ENCODE measurements at places on chromosomes 5 and 9.

- no peak for DNase-seq
These were observed 2.1 kb downstream of the REEP5 start for GRCh38 chr5:112919972-112920371.

- DNase-seq, result no peak
These were observed 1902.2 kb upstream of the C9orf72 start for GRCh38 chr9:29475471-29475870.

- no peak for DNase-seq
These were observed 189.4 kb downstream of the COMMD10 start for GRCh38 chr5:116274251-116274650.

DNA sequence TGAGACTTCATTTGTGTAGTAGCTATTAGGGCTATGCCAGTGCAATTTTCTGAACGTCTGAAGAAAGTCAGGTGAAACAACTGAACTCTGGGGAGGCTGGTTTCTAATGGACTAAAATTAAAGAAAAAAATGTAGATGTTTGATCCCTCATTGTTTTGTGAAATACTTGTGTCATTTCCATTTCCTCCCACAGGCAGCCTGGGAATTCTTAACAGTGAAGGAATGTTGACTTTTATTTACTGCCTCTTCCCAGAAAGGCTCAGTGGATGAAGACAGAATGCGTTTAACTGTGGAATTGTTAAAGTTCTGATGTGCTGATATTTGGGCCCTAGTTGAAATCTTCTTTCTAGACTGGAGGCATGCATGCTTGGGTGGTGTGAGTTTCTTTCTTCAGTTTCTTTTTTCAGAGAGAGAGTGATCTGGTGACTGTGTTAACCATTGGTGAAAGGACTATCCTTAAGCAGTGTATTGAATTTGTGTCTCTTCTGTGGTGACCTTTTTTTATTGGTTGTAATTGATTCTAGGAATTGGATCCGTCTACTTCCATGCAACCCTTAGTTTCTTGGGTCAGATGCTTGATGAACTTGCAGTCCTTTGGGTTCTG is 15.5 kb downstream of the ACER2 start:
- no peak for DNase-seq

DNA sequence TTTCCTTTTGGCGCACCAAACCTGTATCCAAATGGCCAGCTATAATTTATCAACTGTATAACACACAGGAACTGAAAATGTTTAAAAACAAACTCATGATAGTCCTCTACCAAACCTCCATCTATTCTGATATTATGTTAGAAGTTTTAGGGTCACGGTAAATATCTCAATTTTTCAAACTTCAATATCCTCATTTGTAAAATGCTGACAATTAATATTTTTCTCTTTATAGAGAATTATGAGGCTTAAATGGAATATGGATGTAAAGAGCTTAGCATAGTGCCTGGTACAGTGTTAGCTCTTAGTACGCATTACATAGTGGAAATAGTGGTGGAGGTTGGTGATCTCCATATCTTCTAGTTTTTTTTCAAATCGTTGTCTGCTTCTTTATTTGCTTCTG is 917.6 kb downstream of the TLE4 start:
- no peak for DNase-seq

DNA sequence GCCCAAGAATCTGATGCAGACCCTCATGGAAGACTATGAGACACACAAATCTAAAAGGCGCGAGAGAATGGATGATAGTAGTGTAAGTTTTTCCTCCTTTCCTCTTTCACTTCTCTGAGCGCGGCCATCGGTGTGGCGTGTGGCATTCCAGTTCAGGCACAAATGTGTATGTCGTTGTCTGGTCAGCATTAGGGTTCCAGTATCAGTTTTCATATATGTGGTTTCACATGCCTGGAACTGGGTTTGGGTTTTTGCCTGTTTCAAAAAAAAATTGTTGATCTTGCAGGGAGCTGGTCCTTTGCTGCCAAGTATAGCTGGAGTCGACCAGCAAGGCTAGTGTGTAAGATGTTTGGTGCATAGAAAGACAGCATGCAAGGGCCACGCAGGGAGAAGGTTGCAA is 51.5 kb downstream of the C9orf152 start:
- DNase-seq, result no peak

DNA sequence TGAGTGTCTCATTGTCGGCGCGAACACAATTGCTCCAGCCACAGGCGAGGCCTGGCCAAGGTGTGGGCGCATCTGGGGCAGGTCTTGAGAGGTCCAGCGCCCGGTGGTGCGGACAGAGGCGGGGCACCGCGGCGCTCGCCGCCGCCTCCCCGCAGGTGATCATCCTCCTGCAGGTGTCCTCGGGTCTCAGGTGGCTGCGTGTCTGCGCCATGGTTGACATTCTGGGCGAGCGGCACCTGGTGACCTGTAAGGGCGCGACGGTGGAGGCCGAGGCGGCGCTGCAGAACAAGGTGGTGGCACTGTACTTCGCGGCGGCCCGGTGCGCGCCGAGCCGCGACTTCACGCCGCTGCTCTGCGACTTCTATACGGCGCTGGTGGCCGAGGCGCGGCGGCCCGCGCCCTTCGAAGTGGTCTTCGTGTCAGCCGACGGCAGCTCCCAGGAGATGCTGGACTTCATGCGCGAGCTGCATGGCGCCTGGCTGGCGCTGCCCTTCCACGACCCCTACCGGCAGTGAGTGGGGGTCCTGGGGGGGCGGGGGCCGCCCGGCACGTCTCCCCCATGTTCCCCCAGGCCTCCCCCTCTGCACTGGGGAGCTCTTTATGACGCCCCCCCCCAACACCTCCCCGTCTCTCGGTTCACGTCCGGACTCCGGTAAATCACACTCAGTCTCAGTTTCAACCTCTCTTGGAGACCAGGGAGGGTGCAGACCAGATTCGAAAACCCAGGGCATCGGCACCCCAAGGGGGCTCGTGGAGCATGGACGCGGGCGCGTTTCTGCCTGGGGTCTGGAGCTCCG is 446 bp downstream of the NXNL2 start:
- peak; percentile 27 for DNase-seq

GRCh38 chr5:75545131-75545530 is 33.4 kb downstream of the POLK start:
- DNase-seq, result no peak

GRCh38 chr5:180803181-180804128 is 849 bp upstream of the MGAT1 start:
- DNase-seq, result peak; percentile 31

DNA sequence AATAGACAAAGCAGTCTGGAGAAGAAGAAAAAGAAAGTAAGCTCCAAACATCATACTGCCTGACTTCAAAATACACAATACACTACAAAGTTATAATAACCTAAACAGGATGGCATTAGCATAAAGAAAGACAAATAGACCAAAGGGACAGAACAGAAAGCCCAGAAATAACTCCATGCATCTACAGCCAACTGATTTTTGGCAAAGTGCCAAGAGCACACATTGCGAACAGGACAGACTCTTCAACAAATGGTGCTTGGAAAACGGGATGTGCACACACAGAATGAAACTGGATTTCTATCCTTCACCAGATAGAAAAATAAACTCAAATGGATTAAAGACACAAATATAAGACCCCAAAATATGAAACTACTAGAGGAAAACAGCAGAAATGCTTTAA is 66.6 kb upstream of the SPATA31E1 start:
- DNase-seq, result no peak

DNA sequence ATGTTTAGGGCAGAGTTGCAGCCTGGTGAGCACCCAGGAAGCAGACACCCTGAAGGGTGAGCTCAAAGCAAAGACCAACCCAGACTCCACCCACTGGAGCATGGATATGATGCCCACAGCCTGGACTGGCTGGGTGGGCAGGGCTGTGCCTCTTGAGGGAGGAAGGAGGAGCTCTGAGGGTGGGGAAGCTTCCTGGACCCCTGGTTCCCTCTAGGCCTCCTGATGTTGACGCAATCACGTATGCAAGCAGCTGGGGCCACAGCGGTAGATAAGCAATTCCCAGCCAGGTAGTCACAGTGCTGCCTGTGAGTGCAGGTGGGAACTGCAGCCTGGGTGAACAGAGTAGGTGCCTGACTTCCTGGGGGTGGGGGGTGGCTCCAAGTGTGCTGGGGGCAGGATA is 271.5 kb downstream of the CDK5RAP2 start:
- no peak for DNase-seq

- DNase-seq, result no peak
These were observed 5.5 kb upstream of the EXOSC2 start for GRCh38 chr9:130688072-130688471.

GRCh38 chr9:71271602-71272001 is 150.2 kb upstream of the TRPM3 start:
- DNase-seq, result no peak

DNA sequence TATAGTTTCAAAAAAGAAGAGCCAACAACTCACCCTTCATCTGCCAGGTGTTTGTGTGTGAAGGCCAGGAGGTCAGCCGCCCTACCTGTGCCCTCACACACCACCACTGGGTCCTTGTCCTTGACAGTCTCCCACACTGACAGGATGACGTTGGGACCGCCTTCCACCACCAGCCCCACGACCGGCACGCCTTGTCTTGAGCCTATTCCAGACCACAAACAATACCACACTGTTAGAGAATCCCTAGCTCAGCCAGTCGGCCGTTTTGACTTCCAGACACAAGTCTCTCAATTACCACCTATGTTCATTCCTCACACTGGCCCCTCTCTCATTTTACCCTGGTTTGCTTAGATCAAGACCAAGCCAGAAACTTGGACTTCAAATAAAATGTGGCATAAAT is 66.1 kb downstream of the TRPM6 start:
- DNase-seq, result no peak

GRCh38 chr5:148682058-148683026 is 28.0 kb upstream of the HTR4 start:
- no peak for DNase-seq

DNA sequence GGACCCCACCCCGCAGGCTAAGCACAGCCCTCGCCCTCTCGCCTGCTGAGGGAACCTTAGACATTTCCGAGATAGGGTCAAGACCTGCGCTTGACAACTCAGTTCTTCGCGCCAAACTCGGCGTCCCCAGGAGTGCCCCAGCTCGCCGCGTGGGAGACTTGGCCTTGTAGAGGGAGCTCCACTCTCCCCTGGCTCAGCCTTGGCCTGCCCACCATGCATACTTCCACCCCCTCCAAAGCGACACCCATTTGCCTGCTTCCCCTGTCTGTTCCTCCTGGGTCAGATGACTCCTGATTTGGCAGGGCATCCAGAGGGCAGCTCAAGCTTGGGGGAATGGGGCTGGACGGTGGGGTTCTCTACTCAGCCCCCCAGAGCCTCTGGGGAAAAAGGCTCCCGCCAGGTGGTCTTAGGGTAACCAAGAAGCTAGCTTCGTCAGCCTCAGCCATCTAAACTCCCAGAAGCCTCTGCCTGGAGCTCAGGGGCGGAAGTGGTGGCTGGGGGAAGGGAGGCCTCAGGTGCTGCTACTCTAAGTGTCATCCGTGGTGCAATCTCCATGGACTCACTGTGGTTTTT is 560 bp downstream of the DOCK2 start:
- no peak for DNase-seq

GRCh38 chr5:77748160-77748559 is 28.0 kb downstream of the TBCA start:
- no peak for DNase-seq

GRCh38 chr5:5612096-5612495 is 189.6 kb downstream of the ICE1 start:
- no peak for DNase-seq

DNA sequence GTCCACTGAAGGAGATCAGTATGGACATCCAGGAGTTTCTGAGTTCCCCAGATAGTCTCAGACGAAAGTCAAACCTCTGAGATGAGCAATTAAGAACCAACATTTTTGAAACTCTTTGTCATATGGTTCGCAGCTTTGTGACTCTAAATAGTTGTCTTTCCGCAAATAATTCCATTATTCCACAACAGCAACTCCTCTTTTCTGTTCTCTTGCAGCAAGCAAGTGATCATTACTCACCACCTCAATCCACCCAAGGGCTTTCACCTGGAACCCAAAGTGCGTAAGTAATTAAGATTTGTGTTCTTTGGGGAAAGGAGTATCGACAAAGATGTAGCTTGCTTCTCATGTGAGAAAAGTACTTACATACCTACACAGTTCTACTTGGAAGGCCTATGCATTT is 15.6 kb downstream of the MTX3 start:
- no peak for DNase-seq

GRCh38 chr5:123449424-123449974 is 26.3 kb upstream of the CEP120 start:
- DNase-seq, result no peak

GRCh38 chr5:159702301-159702700 is 214.0 kb upstream of the ADRA1B start:
- no peak for DNase-seq

DNA sequence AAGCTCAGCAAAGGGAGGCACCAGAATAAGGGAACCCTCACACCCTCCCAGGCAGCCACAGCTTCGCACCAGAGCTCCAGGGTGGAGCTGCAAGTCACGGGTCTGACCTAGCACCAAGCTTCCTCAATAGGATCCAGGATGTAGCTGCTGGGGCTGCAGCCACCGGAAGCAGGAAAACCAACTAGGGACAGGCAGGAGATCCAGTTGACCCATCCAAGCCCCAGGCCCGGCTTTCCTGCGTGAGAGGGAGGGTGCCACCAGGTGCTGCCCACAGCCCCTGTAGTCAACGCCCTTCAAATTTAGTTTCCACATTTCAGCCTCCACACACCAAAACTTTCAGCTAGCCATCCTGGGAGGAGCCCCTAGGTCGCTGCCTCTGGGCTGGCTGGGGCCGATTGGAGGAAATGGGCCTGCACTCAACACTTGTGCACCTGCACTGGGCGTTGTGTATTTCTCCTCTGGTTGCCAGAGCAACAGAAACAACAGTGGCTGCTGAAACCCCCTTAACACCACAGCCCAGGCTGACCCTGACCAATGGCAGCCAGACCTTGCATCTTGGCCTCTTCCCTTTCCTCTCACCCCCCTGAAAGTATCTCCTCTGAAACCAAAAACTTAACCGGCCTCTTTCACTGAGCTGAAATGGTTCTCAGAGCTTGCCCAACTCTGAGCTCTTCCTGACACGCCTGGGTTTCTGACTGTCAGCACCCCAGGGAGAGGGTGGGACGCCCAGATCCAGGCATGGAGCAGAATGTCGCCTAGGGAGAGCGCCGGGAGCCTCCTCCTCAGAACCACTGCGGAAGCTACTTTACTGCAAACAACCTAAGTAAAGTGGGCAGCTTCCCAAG is 226.5 kb upstream of the MAP3K1 start:
- no peak for DNase-seq

- DNase-seq, result no peak
These were observed 28.6 kb downstream of the NKD2 start for GRCh38 chr5:1037123-1037670.

DNA sequence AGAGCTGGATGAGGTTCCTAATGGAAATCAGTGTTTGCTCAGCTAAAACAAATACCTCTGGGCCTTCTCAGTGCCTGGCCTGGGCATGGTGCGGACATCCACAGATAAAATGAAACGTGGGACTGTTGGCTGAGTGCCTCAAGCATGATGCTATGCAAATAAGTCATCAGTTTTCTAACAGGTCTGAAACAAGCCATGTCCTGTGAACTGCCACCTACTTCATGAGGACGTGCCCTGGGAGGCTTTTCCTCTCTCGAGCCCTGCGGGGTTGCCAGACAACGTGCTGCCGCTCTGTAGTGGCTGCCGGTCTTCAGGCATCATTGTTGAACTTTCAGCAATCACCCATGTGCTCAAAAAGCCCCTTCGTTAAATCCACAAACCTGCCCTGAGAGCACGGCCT is 240.4 kb upstream of the IRX2 start:
- DNase-seq, result no peak

- no peak for DNase-seq
These were observed 803.9 kb downstream of the TAF11L14 start for GRCh38 chr5:18438126-18438525.
